ENCODE measurements at places on chromosomes 2 and 18. TPM values are rescaled to one million over a fixed set of nuclear protein-coding genes. Genes with fewer than 3 reads are reported as not detected.

The MYO3B gene
- 0.09 TPM for total RNA-seq

The TFPI gene
- total RNA-seq = 16.3 TPM

The RESP18 gene
- not detected for total RNA-seq

The FASTKD2 gene
- total RNA-seq = 19.3 TPM

The DPYSL5 gene
- 0.38 TPM for total RNA-seq

The ALK gene
- total RNA-seq = 0.09 TPM

The CD8B gene
- 2.9 TPM for total RNA-seq

The KIF1A gene
- 17.2 TPM for total RNA-seq

The ARHGAP28 gene
- 6.8 TPM for total RNA-seq

The L3MBTL4 gene
- 13.9 TPM for total RNA-seq

The SNTG2 gene
- 3.0 TPM for total RNA-seq

The APOB gene
- total RNA-seq = 0.55 TPM

DNA sequence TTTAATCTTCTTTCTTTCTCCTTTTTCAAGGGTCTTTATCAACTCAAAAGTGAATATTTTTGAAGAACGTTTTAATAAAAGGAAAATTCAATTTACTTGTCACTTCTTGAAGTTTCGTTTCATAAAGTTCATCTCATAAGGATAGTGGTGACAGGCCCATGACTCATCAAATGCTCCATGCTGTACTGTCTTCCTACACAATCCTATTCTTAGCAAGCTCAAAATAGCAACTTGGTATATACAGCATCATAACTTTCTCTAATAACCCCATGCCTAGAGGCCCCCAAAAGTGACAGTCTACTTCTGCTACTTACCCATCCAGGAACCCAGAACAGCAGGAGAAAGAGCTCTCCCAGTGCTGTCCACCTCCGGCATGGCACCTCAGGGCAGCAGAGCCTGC, 7.7 kb downstream of the FBXO15 start:
- no peak for DNase-seq

GRCh38 chr2:150607390-150607811, 119.9 kb upstream of the RND3 start:
- no peak for DNase-seq

GRCh38 chr2:159832858-159833257, 34.9 kb upstream of the CD302 start:
- no peak for DNase-seq

- DNase-seq = no peak
Observed at GRCh38 chr18:43192408-43192807, 76.9 kb upstream of the RIT2 start.

- DNase-seq = no peak
Observed at GRCh38 chr2:12027136-12027535, 280.7 kb downstream of the LPIN1 start.

DNA sequence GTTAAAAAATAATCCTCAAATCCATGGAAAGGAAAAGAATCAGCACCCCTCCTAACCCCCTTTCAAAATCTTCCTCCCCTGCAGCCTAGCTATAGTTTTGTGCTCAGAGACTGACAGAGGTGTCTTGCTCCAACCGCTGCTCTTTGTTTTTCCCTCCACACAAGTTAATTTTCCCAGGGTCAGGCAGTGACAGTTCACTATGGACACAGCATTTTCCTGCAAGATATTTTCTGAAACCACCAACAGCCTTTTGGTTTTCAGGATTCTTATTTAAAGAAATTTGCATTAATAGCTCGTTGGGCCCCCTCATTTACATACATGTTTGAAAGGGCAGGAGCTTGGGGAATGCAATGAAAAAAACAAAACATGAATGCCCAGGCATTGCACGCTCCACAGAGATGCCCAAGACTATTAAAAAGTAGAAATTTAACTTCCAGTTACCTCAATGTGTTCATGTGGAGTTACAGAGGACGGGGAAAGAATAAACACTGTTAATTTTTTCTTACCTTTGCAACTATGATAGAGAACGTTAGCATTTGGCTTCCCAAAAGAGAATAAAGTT, 71.4 kb upstream of the CXCR4 start:
- DNase-seq = no peak

- DNase-seq = no peak
Observed at GRCh38 chr2:16047701-16048100, 107.4 kb downstream of the MYCN start.

GRCh38 chr2:149622343-149622742, 34.8 kb upstream of the MMADHC start:
- no peak for DNase-seq

DNA sequence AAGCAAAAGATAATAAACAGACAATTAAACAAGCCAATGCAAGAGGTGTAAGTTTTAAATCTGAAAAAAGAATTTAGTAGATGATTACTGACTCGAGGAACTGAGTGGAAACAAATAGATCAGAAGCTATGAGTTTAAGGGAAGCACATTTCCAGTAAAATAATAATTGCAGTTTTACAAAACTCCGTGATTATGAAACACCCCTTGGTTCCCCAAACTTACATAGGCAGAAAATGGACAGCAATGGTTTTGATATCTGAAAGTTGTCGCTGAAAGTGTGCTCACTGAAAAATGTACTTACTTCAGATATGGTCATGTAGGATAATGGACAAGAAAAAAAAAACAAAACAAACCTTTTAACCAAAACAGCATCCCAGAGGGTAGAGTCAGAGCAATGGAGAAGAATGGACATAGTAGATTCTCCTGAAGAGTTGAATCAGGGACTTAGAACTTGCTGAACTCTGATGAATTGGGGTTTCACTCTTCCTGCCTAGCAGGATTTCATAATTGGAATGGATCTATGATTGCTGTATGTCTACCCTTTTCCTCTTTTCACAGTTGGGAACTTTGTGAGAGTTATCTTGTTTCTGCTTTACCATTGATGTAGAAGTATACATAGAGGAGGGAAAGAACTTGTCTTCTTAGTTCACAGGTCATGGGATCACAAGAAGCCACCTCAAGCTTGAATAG, 305.6 kb upstream of the ZEB2 start:
- DNase-seq = no peak

- no peak for DNase-seq
Observed at GRCh38 chr2:32760628-32761027, 132.8 kb downstream of the TTC27 start.

DNA sequence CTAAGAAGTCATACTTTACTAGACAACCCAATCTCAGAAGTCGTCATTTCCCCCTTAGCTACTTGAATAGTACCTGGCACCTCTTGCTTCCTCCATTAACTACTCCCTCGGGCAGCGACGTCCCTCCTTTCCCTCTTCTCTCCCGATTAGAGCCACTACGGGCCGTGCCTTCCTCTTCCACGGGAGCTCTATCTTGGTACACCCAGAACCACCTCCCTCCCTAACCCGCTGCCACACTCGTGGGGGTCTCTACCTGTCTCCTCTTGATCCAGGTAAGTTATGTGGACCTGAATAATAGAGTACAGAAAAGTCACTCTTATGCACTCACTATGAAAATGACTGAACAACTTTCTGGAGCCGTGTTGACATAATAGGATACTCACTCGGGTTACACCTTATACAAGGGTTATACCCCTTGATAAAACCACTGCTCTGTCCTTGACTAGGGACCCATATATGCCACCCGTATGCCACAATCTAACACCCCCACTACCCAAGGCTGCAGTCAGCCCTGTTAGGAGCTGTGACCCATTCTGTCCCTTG, 595 bp upstream of the HDHD2 start:
- peak; percentile 41 for DNase-seq

- DNase-seq = no peak
Observed at GRCh38 chr18:60500960-60501359, 128.4 kb upstream of the MC4R start.

- DNase-seq = no peak
Observed at GRCh38 chr18:58228176-58228575, 184.2 kb downstream of the NEDD4L start.

GRCh38 chr2:59005836-59006615, 764.9 kb upstream of the FANCL start:
- no peak for DNase-seq

DNA sequence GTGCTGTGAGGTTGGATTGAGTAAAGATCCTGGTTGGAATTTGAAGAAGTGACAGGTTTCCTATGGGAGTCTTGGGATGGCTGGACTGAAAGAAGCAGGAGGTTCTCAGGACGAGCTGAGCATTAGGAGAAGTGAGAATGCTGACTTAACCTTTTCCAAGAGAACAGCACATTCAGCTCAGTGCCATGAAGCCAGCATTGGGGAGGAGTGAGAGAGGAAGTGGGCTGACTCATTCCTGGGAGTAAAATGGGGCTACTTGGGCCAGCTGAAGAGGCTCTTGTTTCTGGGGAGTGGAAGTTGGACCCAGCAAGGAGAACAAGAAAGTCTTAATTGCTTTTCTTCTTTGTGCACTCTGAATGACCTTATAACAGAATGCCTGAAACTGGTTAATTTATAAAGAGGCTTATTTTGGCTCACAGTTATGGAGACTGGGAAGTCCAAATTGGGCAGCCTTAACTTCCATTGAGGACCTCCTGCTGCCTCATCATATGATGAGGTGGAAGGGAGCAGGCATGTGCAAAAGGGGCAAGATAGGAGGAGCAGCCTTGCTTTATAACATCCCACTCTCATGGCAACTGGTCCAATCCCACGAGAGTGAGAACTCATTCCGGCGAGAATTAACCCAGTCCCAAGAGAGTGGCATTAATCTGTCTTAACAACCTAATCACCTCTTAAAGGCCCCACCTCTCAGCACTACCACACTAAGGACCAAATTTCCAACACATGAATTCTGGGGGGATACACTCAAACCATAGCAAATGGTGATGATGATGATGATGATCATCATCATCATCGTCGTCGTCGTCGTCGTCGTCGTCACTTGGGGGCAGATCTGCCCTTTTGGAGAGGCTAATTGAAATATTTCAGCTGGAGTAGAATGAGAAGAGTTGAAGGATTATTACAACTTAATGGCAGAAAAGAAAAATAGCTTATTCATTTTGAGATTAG, 26.1 kb downstream of the DGUOK start:
- DNase-seq = no peak

- DNase-seq = no peak
Observed at GRCh38 chr2:217935235-217935879, 67.4 kb downstream of the TNS1 start.

GRCh38 chr18:58896268-58896667, 31.6 kb downstream of the ZNF532 start:
- DNase-seq = no peak

DNA sequence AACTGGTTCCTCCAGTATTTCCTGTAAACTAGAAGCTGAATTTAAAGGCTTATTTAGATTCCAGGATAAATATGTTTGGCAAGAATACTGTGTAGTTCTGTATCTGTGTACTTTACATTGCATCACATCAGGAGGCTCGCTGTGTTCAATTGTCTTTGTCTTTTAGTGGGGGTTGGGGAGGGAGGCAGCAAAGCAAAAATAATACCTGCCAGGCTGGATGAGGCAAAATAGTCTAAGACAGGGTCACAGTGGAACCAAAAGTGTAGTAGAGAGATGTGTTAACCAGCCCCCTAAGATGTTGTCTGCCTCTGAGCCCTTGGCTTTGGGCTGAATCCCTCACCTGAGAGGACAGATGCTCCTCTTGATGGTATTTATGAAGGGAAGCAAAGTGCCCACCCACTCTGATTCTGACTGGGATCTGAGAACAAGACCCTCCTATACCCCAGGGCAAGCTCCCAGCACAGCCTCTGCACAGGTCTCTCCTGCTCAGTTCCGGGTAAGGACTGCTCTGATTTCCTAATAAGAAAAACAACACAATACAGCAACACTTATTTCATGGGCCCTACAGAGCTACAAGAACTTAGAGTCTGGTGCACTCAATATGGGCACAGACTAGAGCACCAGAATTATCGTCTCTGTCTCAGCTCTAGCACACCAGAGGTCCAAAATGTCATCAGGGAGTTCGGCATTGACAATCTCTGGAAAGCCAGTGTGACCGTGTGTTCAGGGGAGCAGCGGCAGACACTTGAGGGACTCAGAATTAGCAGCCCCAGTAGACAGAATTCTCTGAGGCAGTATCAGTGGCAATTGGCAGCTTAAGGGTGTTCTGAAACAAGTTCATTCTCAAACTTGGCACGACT, 7.2 kb upstream of the AFTPH start:
- DNase-seq = no peak

- DNase-seq = no peak
Observed at GRCh38 chr2:48161628-48162027, 255.3 kb upstream of the FBXO11 start.

DNA sequence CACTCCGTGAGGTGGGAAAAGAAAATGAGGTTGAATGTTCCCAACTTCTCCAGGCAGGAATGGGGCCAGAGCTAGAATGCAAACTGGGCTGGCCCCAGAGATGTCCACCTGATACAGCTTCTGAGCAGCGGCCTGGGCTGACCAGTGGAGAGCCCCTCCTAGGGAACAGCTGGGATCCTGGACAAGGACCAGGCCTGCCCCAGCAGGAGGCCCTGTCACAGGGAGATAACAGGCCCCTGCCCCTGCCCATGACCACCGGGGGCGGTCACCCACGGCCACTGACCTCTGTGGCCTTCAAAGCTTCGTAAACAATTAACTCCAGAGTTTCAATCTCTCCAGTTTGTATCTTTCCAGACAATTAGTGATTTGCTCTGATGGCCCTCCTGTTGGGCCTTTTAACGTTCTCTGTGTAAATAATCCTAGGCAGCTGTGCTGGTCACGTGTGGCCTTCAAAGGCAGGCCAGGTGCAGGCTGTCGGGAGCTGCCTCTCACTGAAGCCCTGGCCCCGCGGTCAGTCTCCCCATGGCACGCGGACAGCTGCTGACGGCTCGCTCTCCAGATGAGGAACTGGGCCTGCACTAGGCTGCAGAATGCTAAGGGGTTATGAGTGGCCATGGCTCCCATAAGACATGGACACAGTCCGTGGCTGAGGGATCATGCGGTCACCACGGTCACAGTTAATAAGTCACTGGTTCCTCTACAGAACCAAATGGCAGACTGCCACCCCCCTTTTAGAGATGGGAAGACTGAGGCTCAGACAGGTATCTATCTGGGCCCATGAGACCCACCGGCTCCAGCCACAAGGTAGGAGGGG, 9.2 kb downstream of the HS6ST1 start:
- DNase-seq = peak; percentile 69

Data from mucosa of descending colon (tissue), 3 donors.